ENCODE measurements at places on chromosomes 4 and X.

- DNase-seq: no peak
Observed at GRCh38 chr4:119825696-119826095, 197.1 kb upstream of the PDE5A start.

DNA sequence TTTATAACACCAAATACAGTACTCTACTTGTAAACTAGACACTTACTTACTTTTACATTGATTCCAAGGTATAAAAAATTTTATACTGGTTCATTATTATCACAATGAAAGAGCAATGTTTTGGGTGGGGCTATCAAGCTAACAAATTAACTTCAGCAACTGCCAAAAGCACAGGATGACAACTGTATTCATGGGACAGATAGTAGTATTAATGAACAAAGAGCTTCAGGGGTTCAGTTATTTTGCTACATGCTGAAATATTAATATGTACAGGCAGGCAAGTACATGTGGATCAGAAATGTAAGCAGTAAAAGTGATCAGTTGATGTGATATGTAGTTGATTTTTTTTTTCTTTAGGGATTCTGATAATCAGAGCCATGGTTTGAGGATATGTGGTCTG lies 112.9 kb downstream of the NAA11 start:
- DNase-seq: no peak

GRCh38 chr4:152424977-152425376 lies 110.9 kb downstream of the FBXW7 start:
- no peak for DNase-seq

- no peak for DNase-seq
Observed at GRCh38 chr4:90002441-90003062, 107.9 kb downstream of the MMRN1 start.

- DNase-seq: no peak
Observed at GRCh38 chr4:138110815-138111214, 131.3 kb downstream of the SLC7A11 start.

Data from anterior cingulate cortex (tissue), 58 donors.